ENCODE measurements at places on chromosomes 16 and 17. TPM values are rescaled to one million over a fixed set of nuclear protein-coding genes. Genes with fewer than 3 reads are reported as not detected.

DNA sequence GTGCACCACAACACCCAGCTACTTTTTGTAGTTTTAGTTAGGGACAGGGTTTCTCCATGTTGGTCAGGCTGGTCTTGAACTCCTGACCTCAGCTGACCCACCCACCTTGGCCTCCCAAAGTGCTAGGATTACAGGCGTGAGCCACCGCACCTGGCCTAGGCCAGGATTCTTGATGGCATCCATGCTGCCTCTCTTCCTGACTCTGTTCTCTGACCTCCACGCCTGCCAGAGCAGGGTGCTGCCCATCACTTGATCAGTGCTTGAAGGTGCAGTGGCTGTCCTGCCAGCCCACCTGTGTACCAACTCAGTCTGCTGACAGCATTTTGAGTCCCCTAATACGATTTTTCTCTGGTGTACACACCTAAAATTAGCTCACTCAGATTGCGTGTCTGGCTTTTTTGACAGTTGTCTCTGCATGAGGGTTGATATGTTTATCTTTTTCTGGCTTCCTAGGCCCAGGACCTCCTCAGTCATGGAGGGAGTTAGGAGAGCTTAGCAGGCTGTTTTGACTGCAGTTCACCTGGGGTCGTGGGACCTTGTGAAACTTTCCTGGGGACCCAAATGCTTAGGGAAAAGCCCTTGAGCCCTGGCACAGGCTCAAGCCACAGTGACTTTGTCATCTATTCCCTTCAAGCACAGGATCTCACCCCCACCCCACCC is 5.9 kb downstream of the HAS3 start:
- no peak for DNase-seq

DNA sequence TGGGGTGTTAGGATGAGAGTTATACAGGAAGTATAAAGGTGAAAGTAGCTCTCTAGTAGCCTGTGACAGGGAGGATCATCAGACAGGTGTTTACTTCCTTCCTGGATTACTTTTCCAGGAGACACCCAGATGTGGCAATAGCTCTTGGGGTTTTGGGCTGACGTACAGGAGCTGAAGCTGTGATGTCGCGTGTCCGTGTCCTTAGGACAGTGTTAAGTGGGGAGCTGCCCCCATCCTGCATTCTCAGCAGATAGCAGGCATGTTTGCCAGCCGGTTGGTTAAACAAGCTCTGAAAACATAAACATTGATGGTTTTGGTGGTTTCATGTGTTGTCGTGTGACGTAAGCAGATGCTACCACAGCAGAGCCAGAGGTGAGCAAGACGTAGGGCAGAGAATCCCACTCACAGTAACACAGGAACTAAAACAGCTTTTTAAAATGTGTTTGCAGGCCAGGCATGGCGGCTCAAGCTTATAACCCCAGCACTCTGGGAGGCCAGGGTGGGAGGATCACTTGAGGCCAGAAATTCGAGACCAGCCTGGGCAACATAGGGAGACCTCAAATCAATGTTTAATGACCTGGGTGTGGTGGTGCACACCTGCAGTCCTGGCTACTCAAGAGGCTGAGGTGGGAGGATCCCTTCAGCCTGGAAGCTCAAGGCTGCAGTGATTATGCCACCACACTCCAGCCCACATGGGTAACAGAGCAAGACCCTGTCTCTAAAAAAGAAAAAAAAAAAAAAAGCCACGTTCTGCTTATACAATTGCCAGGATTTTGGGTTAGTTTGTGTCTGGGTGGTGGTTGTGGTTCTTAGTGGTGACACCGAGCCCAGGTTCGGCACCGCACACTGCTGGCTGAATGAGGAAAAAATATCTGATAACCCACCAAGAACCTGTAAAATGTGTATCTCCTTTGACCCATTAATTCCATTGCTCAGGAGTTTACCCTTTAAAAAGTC is 18.2 kb upstream of the IL17C start:
- DNase-seq, result no peak

GRCh38 chr16:72797621-72798020 is 250.3 kb downstream of the ZFHX3 start:
- DNase-seq, result no peak

GRCh38 chr17:62717589-62717855 is 90.1 kb downstream of the MRC2 start:
- no peak for DNase-seq

DNA sequence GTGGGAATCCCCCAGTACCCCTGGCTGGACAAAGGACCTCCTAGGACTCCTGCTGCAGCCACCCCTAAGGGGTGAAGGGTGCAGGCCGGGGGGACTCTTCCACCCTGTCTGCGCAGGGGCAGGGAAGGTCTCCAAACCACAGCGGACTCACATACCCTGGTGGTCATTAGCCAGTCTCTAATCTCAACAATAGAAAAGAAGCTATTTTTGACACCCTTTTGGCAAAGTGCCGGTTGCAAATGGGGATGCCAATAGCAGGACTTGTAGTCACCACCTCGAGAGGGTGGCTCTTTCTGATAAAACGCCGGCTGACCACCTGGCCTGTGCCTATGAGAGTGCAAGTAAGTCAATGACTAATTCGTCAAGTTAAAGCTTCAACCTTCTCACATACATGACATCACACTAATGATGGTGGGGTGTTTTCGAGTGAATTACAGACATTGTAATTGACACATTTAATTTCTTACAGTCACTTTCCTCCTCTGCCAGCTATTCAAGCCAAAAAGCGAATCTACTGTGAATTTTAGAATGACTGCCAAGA is 23.1 kb upstream of the DNAH17 start:
- DNase-seq, result no peak

GRCh38 chr16:71929048-71929447 is 33.7 kb downstream of the IST1 start:
- no peak for DNase-seq

DNA sequence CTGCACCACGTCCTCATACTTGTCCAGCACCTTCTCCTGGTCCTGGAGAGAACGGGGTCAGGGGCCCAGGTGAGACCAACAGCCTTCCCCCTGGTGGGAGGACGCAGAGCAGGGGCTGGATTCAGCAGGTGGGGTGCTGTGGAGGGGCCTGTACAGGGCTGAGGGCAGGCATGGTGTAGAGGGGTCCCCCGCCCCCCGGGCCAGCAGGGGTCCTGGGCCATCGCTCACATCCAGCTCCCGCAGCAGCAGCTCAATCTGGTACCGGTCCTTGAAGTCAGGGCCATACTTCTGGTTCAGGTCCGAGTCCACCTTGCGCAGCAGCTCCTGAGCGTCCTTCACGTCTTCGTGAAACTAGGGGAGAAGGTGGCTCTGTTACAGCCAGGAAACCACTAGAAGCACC is 41.6 kb downstream of the PPL start:
- no peak for DNase-seq

ASGR2 gene
- total RNA-seq, result not detected

DNA sequence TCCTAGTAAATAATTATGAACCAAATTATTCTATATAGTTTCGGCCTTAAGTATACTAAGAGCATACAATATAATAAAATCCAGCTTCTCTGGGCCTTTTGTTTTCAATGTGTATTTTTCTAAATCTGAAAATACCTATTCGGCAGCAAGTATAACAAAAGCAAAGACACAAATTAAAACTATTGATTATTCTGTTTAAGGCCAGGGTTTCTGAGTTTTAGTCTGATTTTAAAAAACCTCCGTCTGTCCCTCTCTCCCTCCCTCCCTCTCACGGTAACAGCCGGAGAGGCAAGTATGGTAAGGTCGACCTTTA is 1.5 kb downstream of the TOB1 start:
- DNase-seq, result no peak

All from glutamatergic neuron (in vitro differentiated cells).